Kidney capillary endothelial cell (primary cell): ENCODE measurements at places on chromosomes 7 and 10.

GRCh38 chr10:16570731-16571130 lies 49.1 kb upstream of the C1QL3 start:
- no peak for DNase-seq

DNA sequence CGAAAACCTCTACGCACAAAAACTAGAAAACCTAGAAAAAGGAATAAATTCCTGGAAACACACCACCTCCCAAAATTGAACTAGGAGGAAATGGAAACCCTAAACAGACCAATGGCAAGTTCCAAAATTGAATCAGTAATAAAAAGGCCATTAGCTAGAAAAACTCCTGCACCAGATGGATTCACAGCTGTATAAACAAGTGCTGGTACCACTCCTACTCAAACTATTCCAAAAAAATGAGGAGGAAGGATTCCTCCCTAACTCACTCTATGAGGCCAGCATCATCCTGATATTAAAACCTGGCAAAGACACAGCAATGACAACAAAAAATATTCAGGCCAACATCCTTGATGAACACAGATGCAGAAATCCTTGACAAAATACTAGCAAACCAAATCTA lies 228.2 kb downstream of the CHRM2 start:
- DNase-seq, result no peak

DNA sequence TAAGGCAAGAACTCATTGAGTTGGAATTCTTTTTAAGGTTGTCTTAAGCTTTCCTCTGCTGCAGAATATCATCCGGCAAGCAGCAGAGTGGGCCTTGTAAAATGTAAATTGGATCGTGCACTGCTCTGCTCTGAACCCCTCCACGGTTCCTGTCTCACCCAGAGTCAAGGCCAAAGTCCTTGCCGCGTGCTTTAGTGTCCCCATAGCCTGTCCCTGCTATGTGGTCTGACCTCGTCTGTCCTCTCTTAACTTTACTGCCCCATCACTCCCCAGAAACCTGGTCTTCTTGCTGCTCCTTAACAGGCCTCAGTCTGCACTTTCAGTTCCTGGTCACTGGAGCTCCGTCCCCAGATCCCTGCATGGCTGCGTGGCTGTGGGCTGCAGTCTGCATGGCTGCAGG lies 121.6 kb upstream of the SDK1 start:
- DNase-seq, result no peak

- DNase-seq, result no peak
Observed at GRCh38 chr7:121442845-121443244, 46.7 kb upstream of the FAM3C start.

DNA sequence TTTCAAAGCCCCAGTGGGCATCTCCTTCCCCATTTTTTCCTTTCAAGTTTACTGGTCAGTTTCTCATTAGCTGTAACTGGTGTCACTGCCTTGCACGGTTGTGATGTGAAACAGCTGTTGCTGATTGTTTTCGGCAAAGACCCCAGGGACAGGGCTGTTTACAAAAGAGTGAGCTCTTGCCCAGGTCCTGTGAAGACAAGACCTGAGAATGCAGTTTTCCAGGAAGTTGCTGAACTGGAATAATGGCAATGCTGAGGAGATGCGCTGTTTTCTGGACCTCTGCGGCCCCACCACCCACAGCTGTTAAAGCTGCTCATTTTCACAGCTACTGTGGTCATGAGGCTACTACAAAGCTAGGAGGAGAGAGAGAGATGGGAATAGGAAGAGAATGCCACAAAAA lies 116.6 kb upstream of the RSU1 start:
- DNase-seq, result no peak

- DNase-seq, result no peak
Observed at GRCh38 chr10:3779158-3779741, 5.8 kb downstream of the KLF6 start.

- peak; percentile 9 for DNase-seq
Observed at GRCh38 chr7:29989257-29989995, at the start of gene SCRN1. Gene SCRN1, minus strand, starts transcription at chr7:29989801. Its CDS starts 20,734 bp downstream, at chr7:29969067.

- no peak for DNase-seq
Observed at GRCh38 chr10:97858001-97858439, 8.4 kb downstream of the GOLGA7B start.

- no peak for DNase-seq
Observed at GRCh38 chr10:64363687-64364086, 842.5 kb downstream of the REEP3 start.

- DNase-seq, result no peak
Observed at GRCh38 chr10:93999401-93999851, 5.7 kb downstream of the PLCE1 start.

- no peak for DNase-seq
Observed at GRCh38 chr10:43953672-43954071, 305.0 kb upstream of the ZNF32 start.

- no peak for DNase-seq
Observed at GRCh38 chr7:55016746-55017090, 2.1 kb upstream of the EGFR start.

- DNase-seq, result peak; percentile 16
Observed at GRCh38 chr10:75660823-75661222, 229.4 kb downstream of the LRMDA start.

DNA sequence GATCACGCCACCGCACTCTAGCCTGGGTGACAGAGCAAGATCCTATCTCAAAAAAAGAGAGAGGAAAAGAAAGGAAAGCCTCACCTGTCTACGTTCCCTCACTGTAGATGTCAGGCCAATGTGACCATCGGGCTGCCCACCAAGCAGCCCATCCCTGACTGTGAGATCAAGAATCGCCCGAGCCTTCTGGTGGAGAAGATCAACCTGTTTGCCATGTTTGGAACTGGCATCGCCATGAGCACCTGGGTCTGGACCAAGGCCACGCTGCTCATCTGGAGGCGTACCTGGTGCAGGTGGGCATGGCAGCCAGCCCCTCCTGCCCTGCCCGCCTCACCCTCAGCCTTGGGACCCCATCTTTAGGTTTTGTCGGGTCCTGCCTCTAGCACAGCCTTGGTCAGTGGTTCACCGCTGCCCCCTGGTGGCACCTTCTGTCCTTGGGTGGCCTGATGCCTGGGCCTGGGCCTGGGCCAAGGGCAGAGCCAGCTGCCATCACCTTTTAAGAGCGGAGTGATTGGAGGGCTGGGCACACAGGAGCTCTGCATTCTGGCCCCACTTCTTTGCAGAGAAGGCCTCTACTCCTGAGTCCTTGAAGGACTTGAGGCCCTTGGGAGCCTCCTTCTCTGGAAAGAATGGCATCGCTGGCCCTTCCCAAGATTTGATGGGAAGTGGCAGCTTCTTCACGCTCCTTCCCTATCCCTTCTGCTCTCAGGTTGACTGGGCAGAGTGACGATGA lies 14.4 kb upstream of the AHCYL2 start:
- DNase-seq, result peak; percentile 44

GRCh38 chr10:16987976-16988610 lies 141.5 kb downstream of the CUBN start:
- DNase-seq, result no peak

- no peak for DNase-seq
Observed at GRCh38 chr10:34047389-34047788, 712.9 kb upstream of the NRP1 start.

- no peak for DNase-seq
Observed at GRCh38 chr7:90853205-90853604, 257.1 kb downstream of the CDK14 start.

- DNase-seq, result no peak
Observed at GRCh38 chr10:132980426-132981172, 38.2 kb upstream of the CFAP46 start.

DNA sequence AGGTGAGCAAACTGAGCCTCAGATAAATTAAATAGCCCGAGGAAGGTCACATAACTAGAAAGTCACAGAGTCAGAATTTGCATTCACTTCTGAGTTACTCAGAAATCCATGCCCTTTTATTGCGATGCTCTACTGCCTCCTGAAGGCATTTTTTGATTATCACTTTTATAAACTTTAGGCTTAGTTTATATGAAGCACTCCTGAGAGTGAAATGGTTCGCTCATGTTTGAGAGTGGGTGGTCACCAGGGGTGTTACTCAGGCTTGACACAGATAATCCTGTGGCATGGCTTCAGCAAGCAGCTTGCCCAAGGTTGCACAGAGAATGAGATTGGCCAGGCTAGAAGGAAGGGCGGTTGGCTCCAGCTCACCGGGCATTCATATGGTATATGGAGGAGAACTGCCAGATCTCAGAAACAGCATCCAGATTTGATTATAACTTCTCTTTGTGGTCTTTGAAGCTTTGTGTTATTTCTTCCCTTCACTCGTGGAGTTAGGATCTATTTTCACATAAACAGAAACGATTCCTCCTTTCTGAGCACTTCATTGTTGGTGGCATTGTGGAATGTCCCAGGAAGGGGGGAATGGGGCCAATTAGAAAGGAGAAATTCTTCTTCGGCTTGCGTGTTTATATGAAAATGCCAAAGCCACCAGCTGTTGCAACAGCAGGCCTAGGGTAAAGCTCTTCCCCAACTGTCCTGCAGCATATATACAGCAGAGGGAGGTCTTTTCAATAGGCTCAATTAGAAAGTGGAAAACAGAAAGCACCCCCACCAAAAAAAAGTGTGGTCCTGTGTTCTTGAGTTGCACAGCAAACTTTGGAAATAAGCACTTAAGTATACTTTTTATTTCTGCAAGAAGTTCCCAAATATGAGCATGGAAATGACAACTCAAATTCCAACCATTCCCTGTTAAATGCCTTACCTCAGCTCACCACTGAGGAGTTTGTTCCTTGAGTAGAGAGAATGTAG lies 628.8 kb downstream of the SUGCT start:
- DNase-seq, result no peak

- no peak for DNase-seq
Observed at GRCh38 chr10:77909021-77909748, 17.4 kb downstream of the DLG5 start.

DNA sequence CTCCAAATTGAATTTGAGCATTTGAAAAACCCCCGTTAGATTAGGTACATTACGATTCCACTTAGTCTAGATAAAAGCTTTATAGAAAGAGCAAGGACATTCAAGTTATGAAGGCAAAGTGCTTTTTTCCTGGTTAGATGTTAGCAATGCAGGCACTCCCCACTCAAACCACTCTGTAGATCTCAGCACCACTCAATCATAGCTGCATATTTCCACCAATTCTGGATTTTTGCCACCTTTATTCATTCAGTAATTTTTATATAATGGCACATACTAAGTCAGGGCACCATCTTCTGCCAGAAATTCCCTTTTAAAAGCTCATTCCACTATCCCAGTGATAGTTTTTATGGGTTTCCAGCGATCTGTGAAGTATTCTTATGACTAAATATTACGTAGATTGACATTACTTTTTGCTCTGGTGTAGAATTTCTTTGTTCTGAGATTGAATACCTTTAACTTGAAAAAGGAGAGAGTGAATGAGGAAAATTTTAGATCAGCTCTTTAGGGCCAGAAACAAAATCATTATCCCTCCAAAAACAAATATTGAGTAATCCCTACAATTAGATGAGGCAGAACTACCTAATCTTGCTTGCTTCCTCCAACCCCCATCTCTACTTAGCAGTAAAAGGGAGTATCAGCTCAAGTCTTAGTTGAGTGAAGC lies 51.6 kb downstream of the RNLS start:
- DNase-seq, result no peak

- no peak for DNase-seq
Observed at GRCh38 chr10:78436222-78436573, 402.5 kb downstream of the RPS24 start.

GRCh38 chr7:44893710-44894234 lies 8.4 kb upstream of the PURB start:
- no peak for DNase-seq

GRCh38 chr10:29795850-29796249 lies 161.1 kb upstream of the SVIL start:
- DNase-seq, result no peak

GRCh38 chr7:150875791-150876190 lies 23.5 kb downstream of the AOC1 start:
- DNase-seq, result no peak

GRCh38 chr10:117476716-117477115 lies 65.8 kb upstream of the EMX2 start:
- no peak for DNase-seq

GRCh38 chr7:123675181-123675473 lies 19.5 kb downstream of the LMOD2 start:
- DNase-seq, result no peak

DNA sequence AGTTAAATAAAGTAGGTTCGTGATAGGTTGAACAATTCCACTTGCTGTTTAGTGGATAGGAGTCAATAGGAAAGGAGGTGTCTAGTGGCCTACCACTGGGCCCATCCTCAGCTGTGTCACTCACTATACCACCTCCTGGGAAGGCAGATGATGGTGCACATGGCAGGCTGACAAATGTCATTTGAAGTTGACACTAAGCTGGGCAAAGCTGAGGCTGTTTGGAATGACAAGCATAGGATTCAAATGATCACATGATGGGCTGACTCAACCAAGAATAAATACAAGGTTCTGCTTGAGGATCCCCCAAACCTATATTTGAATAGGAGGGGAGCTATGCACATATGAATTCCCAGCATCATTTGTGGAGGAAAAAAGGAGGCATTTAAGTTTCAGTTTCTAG lies 489.8 kb downstream of the RPS24 start:
- DNase-seq, result no peak

- no peak for DNase-seq
Observed at GRCh38 chr10:33095867-33096815, 138.1 kb upstream of the ITGB1 start.

DNA sequence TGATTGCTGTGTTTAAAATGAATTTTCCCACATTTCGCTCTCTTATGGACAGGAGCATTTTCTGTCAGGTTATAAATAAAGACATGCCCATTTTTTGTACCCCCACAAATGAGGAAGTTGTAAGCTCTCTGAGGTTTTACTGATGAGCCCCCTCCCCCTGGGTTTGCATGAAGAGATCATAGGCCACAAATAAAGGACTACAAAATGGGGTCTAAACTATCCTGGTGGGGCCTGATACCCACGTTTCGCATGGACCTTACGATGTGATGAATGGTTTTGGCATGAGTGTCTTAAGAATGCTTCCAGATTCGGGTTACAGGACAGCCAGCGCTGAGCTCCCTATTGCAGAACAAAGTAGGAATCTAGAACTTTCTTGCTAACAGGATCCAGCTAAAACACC lies 5.8 kb downstream of the IKZF1 start:
- no peak for DNase-seq

DNA sequence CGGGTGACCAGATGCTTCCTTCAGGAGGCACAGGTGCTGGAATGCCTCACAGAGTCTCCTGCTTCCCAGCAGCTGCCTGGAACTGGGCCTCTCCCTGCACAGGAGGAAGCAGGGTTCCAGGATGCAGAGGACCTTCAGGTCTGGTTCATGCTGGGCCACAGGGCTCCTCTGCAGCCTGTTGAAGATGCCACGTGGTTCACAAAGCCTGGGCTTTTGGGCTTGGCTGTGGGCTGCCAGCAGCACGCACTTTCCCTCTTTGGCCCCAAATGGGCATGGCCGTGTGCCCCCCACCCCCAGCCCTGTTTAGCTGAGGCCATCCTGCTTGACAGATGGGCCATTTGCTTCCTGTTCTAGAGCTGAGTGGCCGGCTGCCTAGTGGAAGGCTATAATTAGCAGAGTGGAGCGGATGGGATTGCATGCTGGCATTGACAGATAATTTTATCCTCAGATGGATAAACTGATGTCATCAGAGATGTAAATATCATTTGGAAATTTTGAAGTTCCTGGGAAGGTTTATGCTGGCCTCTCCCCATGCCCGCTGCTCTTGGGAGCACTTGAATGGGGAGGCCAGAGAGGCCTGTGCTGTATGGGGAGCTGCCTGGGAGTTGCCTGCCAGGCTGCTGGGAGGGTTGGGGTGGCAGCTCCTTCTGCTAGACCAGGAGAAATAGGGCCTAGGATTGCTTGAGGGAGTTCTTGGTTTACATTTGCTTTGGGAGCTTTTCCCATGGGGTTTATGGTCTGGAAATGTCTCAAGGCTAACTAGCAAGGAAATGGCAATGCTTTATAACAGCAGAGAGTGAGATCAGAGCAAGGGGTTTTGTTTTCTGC lies 28.2 kb downstream of the TSPAN15 start:
- peak; percentile 83 for DNase-seq

- no peak for DNase-seq
Observed at GRCh38 chr10:132036887-132037675, 28.7 kb upstream of the JAKMIP3 start.
